ENCODE measurements at places on chromosomes 2 and 18.
A peak's percentile ranks its signal among the peaks of the same experiment; 100 is the strongest.

- no peak for DNase-seq
Measured at GRCh38 chr2:231191896-231192872, 6.2 kb upstream of the ARMC9 start.

DNA sequence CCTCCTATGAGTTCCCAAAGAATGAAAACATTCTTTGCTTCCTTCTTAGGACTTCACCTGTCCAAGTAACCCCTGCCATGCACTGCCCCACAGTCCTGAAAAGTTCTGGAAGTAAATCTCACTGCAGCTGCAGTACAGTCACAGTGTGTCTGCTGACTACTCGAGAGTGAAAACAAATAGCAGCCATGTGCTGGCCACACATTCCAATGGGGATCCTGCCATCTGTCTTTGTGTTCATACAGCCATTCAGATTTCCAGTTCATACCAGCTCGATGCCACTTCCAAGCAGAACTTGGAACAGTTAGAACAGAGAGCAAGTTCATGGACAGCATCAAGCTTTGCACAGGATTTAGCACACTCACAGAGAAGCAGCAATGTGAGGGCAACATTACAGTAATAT lies 629.9 kb upstream of the ACVR2A start:
- DNase-seq: no peak

DNA sequence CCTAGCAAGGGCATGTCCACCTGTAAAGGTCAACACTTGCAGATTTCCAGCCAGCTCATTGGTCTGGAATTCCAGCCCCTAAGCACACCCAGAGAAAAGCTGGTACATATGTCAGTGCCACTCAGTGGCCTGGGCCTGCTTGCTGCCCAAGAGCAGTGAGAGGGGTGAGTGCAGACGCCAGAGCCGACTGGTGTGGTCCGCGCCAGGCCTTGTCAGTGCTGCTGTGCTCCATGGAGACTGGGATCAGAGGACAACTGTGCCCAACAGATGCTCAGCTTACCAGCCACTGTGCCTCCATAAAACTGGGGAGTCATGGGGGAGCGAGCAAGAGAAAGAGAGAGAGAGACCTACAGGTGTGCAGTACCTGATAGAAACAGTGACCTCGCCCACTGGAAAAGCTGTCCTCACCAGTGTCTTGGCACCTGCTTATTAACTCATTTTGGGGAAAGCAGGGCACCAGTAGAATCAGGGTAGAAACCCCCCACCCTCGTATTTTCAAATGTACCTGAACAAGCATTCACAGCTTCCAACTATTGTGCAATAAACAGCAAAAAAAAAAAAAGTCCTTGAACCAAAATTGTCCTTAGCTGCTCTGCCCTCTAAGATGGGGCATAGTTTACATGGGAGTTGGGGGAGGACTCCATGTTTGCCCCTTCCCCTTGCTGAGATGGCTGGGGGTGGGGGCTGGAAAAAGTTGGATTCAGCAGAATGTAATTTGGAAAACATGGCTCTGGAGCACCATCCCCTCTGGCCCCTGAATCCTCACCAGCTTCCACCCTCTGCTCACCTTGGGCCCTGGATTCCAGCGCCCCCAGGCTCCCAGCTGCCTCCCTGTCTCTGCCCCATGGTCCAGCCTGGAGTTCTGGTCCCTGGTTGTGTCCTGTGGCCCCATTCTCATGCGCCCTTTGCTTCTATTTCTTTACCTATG lies 1.4 kb upstream of the SP140L start:
- DNase-seq: no peak

DNA sequence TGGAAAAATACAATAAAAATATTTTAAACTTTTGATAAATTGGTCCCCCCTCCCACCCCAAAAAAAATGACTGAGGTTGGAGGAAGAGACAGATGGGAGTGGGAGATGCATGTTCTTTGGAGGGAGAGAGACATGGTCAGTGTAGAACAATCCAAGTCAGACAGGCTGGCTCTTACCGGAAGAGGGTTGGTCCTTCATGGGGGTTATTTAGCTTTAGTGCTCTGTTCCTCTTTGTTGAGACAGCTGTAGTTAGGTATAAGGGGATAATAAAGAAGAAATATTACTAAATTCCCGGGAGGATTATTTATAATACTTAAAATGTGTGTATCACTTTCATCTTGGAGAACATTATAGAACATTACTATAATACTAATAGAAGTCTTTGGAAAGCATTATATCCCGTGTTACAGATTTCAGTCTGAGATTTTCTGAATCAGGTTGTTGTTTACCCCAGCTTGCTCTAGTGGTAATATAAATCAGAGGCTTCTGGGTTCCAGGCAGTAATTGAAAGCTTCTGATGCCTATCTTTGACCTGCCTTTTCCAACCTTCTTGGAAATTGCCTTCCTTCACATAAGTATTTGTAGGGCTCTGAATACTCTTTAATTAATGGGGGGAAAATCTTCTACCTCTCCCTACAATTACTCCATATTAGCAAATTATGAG lies 87.7 kb downstream of the SPTBN1 start:
- no peak for DNase-seq

DNA sequence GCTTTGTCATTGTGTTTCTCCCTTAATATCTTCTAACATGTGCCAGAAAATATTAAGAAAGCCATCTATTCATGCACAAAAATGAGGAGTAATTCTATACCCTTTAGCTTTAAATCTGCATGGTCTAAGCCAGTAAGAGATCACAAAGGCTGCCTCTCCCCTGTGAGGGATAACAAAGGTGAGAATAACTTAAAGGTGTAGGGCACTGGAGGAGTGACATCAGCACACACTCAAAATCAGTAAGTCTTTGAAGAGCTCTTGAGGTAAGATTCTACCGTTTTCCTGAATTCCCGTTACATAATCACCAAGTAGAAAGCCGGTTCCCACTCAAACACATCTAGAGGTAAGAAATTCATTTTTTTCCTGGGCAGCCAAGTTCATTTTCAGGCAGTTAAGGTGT lies 123.9 kb upstream of the SULT1C3 start:
- no peak for DNase-seq

GRCh38 chr2:233486357-233486756 lies 80.2 kb downstream of the USP40 start:
- no peak for DNase-seq

GRCh38 chr2:67057901-67058703 lies 339.0 kb upstream of the ETAA1 start:
- no peak for DNase-seq

DNA sequence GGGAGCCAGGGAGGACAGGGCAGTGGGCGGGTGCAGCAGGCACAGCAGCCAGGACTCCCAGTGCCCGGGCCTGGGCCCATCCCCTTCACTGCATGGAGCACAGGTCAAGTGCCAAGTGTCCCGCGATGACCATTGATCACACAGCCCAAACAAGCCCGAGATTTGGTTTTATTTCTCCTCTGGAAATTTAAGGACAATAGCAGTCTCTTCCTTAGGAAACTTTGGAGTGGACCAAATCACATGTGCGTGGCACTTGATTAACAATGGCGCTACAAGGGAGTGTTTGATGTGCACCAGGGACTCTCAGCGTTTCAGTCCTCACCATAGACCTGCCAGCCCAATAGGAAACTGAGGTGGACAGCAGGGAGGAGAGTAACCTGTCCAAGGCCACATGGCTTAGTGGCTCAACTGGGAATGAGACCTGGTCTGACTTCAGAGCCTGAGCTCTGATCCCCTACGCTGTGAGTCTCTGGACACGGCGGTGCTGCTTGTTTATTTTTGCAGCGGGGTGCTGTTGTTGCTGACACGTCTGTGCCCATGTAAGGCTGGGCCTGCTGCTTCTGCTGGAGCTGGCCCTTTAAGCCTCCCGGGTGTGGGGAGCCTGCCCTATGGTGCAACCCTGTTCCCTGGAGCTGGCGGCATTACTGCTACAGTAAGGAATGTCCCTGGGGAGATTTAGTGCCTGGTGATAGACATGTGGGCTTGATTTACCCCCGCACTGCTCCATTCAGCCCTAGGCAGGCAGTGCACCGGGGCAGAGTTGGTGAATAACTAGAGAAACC lies 194.2 kb downstream of the INHBB start:
- no peak for DNase-seq

GRCh38 chr2:231674587-231675338 lies 33.6 kb upstream of the PTMA start:
- DNase-seq: peak; percentile 86

DNA sequence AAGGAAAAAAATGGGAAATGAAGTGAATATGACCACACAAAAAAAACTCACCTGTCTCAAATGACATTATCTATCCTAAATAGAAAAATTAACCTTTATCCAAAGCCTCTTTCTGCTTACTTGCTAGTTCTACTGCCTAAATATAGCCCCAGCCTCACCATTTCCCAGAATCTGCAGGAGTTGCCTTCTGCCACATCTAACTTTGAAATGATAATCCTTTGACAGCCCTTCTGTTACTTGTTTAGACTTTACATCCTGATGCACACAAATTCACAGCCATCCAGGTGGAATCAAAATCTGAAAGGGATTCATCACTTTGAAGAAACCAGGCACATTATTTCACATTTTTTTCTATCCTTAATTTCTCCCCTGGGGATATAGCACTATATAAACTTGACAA lies 1356.2 kb upstream of the NXPH2 start:
- no peak for DNase-seq

DNA sequence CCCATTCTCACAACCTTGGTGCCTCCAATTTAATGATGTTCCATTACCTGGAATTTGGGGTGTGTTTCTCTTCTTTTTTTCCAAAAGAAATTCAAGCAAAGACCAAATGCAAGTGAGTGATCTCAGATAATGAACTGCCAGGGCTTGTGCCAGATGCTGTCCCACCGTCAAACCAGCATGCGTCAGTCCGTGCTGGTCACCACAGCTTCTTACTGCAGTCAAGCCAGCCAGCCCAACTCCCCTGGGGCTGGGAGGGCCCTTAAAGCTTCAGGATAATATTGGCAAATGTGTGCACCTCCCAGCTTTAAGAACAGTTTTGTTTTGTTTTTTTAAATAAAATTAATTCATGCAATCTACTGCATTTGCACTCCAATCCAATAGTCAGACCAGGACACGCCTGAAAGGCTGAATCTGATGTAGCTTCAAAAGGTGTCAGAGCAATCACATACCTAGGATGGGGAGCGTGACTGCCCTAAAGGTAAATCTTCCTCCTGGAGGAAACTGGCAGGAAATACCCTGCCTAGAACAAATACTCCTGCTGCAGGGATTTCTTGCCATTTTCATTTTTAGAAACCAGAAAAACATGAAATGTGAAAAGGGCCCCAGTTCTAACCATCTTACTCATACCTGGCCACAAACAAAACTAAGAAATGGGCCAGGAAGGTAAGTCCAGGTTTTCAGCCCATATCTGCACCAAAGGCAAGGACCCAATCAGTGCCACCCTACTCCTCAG lies 26.8 kb upstream of the SP3 start:
- DNase-seq: no peak

GRCh38 chr2:85728883-85729824 lies 24.6 kb upstream of the ATOH8 start:
- DNase-seq: peak; percentile 93

- DNase-seq: no peak
Measured at GRCh38 chr18:21742315-21742687, 1.7 kb downstream of the MIB1 start.

GRCh38 chr2:9164112-9164608 lies 42.5 kb upstream of the ASAP2 start:
- no peak for DNase-seq

- no peak for DNase-seq
Measured at GRCh38 chr2:189614585-189614984, 34.0 kb upstream of the SLC40A1 start.

DNA sequence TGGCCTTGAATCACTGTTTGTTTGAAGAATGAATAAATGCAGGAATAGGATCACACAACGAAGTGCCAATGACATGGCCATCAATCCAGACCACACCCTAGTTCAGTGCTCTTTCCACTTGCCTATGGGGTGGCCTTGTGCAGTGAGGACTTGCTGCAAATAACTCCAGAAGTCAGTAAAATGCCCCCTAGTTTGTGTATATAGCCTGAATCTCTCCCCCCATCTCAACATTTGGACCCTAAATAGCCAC lies 299 bp downstream of the FABP1 start:
- no peak for DNase-seq

DNA sequence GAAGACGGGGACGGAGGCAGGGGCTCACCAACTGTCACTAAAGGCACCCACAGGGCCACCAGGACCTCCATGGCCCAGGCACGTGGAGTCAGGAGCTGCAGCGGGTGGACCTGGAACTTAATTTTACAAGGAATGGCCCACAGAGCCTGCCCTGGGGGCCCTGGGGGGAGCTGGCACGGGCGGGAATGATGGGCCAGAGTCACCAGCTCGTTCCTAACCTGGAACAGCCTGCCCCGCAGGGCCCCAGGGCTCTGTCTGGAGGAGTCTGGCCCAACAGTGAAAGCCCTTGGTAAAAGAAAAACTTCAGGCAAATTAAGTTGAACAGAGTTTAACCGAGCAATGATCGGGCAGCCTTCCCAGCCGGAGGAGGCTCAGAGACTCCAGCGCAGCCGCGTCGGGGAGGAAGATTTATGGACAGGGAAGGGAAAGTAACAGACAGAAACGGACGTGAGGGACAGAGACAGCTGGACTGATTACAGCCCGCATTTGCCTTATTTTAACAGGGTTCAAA lies 118.4 kb upstream of the TMEM18 start:
- no peak for DNase-seq

DNA sequence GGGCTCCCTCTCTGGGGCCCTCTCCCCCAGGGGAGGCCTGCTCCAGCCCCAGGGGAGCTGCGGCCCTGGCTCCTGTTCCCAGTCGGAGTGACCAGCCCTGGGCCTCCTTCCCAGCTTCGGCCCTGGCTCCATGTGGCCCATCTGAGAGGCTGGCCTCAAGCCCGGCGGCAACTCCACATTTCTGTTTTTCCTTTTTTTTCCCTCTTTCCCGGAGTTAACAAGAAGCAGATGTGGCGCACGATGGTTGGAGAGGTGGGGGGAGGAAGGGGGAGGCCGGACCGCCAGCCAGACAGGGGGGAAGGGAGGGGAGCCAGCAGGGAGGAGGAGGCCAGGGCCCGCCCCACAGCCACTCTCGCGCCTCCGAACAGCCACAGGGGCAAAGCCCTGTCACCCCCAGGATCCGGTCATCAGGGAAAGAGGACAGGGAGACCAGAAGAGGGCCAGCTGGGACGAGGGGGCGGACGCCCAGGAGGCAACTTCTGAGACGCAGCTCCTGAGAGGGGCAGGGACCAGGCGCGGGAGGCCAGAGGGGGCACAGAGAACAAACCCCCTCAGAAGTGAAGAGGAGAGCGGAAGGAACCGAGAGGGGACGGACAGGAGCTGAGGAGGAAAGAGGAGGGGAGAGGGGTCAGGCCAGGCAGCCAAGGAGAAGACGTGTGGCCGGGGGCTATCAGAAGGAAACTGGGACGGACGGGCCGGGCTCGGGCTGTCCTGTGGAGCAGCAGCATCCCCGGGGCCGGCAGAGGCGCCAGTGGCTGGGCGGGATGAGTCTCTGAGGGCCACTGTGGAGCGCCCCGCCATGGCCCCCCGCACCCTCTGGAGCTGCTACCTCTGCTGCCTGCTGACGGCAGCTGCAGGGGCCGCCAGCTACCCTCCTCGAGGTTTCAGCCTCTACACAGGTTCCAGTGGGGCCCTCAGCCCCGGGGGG lies at the start of gene EMILIN1:
Gene EMILIN1, plus strand, starts transcription at position 349 of the 928 bp plus-strand sequence. Its CDS starts 451 bp downstream, at position 800.
- peak; percentile 66 for DNase-seq

GRCh38 chr2:99397266-99397920 lies 60.2 kb downstream of the EIF5B start:
- DNase-seq: peak; percentile 34

- DNase-seq: no peak
Measured at GRCh38 chr2:196149948-196150347, 21.4 kb downstream of the STK17B start.

Data from head of caudate nucleus (tissue), 42 donors.